ENCODE measurements at places on chromosomes 11 and 22. TPM values are rescaled to one million over a fixed set of nuclear protein-coding genes. Genes with fewer than 3 reads are reported as not detected.

The SYCE3 gene
- total RNA-seq = not detected

DNA sequence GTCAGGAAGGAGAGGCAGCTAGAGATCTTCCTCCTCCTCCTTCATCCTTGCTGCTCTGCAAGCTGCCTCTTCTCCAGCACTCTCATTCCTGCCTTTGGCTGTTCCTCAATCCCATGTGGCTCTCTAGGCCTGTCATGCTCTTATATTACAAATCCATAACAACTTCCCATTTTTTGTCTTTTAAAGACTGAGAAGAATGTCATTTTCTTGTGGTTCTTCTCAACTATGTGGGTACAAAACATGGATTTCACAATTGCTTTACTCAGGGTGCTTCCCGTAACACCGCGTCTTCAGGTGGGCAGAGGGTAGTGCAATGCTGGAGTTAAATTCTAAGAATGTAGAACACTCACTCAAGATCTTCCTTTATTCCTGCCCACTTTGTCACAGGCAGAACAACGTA is 6.8 kb upstream of the CAT start:
- DNase-seq = no peak

DNA sequence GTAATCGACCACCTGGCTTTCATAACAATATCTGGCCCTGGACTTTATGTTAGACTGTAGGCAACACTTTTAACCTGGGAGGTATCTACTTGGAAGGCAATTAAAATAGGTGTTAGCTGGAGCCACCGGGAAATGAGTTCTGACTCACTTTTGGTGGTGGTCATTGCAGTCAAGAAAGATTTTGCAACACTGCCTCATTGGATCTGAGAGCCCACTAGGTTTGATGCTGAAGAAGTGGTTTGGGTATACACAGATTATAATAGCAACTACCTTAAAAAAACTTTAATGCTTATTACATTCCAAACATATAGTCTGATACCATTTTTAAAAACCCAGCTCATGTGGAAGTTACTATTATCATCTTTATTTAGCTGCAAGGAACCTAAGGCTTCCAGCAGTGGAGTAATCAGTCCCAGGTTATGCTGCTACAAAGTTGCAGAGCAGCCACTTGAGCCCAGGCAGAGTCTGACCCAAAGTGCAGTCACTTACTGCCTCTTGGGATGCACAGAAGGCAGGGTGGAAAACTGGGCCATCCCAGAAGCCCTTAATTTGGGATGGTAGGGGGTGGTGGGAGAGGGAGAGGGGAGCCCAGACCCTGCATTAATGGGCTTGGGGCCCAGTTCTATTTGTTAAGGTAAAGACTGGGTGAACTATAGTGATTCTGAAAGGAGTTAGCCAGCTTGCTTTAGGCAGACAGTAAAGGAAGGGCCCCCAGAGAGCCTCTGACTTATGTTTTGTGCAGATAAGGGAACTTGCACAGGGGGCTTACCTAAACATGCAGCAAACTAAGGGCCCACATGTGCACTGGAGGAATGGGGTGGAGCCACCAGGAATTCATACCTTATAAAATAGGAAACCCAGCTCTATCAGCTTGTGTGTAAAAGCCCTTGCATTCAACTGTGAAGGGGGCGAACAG is 149.4 kb downstream of the SNX19 start:
- no peak for DNase-seq

DNA sequence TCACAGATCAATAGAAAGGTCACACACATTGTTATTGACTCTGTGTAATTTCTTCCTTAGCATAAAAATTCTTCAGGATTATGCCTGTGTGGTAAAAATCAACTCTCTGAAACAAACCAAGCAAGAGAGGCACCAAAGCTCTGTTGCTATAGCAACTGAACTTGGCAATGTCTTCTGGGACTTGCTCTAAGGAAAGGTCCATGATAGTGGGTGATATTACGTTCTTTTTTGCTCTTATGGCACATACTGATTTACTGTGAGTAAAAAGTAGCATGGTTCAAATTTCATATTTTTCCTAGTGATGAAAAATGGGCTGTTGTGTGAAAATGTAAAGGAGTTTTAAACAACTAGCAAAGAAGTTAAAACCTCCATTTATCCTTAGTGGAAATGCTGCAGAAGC is 66.4 kb downstream of the SVIP start:
- DNase-seq = no peak
